ENCODE measurements at places on chromosomes 3 and 15.

DNA sequence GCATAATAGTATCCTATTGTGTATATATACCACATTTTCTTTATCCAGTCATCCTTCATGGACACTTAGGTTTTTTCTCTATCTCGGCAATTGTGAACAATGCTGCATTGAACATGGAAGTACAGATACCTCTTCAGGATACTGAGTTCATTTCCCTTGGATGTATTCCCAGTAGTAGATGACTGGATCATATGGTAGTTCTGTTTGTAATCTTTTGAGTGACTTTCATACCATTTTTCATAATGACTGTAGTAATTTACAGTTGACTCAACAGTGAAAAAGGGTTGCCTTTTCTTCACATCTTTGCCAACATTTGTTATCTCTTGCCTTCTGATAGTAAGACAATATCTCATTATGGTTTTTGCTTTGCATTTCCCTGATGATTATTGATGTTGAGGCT lies 21.8 kb downstream of the MYH15 start:
- DNase-seq: peak; percentile 89

GRCh38 chr3:78571486-78571885 lies 1196.3 kb downstream of the ROBO1 start:
- DNase-seq: no peak

GRCh38 chr15:80950291-80951078 lies 39.1 kb downstream of the MESD start:
- no peak for DNase-seq

DNA sequence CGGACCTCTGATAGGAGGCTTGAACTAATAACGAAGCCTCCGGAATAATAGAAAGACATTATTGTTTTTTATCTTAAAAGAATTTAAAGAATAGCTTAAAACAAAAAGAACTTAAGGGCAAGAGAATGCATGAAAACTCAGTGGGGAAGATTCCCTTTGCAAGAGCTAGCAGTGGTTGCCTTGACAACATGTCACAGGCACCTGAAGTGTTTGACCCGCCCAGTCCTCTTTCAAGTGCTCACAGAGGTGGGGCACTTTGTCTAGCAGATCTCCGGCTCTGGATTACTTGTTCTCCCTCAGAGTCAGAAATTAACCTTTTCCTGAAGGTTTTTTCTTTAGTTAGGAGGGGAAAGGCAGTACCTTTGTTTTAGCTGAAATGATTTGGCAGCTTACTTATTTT lies 37.8 kb downstream of the LARS2 start:
- no peak for DNase-seq

DNA sequence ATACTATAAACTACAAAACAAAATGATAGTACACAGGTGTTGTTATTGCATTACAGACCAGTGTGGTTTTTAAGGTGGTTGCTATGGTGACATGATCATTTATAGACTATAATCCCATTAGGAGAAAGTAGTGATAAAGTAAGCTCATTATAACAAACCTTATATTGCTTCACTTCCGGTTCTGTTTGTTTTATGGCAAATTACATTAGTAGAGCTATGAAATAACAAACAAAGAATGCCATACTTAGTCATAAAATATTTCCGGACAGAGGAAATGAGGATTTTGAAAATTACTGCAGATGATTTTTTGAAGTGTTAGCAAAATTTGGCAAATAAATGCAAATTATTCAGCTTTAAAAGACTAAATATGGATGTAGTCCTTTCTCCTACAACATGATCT lies 640.4 kb upstream of the ARPP21 start:
- no peak for DNase-seq
